Central memory CD4-positive, alpha-beta T cell (primary cell): ENCODE measurements at places on chromosomes 4 and X.

DNA sequence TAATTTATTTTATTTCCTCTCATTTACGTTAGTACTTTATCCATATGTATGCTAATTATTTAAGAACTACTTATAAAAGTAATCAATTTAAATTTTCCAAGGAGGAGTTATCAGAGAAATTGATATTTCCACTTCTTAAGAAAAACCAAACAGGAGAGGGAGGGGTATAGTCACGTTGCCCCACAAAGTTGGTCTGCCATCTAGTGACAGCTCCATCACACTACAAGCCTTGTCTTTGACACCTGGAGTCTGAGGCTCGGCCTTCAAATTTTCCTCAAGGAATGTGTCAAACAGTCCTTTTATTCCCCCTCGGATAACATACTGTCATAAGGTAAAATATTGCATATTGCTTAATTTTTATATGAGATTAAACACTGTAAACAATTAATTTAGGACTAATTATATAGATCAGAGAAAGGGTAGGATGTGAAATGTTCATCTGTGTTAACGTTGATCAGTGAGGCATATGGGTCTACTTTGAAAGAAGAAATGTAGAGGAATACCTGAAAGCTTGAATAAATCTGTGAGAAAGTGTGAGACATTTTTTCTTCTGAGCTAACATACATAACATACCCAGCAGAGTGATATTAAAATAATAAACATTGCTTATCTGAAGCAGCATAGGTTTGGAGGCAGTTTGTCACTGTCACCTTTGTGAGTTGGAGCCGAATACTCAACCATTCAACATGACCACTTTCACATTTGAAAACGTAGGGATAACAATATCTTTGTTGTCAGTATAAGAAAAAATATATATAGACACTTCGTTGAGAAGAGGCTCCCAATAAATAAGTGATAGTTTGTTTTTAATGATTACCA is 114.4 kb downstream of the GLRA3 start:
- DNase-seq, result no peak

GRCh38 chr4:143386812-143387211 is 50.1 kb downstream of the GAB1 start:
- no peak for DNase-seq

DNA sequence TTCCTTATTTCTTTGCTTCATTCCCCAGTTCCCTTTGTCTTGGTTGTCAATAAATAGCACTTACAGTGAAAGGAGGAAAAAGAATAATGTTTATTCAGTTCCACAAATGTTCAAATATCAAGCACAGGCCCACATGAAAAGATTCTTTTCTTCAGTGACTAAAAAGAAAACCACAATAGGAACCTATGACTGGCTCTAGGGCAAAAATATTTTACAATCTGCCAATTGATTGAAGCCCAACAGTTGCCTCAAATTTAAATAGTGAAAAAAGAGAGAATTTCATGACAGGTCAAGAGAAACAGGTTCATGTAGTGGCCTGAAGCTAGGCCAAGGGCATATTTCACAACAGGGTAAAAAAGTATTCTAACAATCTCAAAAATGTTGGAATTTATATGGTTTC is 553.8 kb downstream of the CENPC start:
- no peak for DNase-seq

GRCh38 chr4:186017801-186018200 is 51.2 kb upstream of the TLR3 start:
- no peak for DNase-seq

DNA sequence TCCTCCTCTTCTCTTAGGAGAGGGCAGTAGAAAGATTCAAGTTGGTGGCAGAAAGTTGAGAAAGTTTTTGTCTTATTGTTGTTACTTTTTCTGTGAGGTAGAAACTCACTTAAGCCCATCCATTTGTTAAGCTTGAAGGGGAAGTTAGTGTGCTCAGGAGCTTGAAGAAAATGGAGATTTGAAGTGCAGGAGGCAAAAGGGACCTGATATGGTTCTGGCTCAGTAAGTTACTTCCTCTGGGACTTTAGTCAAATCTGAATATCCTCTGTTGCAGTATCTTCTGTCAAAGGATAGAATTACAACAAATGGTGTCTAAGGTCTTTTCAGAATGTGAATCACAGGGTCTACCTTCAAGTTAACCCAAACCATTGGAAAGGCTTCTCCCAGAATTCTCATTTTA is 46.2 kb downstream of the CXCL13 start:
- DNase-seq, result no peak

- DNase-seq, result no peak
Observed at GRCh38 chr4:149176039-149176438, 639.6 kb downstream of the IQCM start.

- DNase-seq, result no peak
Observed at GRCh38 chr4:37561196-37561802, 124.9 kb downstream of the RELL1 start.
